Epithelial cell of proximal tubule (primary cell): ENCODE measurements at places on chromosomes 4 and X. TPM values are rescaled to one million over a fixed set of nuclear protein-coding genes. Genes with fewer than 3 reads are reported as not detected.

DNA sequence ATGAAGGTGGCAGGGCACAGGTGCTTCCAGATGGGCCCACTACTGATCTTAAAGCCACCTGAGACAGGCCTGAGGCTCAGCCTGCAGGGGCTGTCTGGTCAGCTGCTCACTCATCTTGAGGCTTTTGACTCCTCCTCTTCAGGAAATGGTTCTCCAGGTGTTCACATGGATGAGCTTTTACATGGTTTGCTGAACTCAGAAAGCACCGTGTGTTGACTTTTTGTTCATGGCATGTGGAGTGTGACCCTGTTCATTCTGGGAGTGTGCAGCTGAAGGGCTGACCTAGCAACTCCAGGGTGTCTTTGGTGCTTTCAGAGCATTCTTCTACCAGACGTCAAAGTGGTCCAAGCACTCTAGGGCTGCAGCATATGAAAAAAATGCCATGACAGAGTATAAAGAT, 111.1 kb downstream of the CCNG2 start:
- no peak for DNase-seq

DNA sequence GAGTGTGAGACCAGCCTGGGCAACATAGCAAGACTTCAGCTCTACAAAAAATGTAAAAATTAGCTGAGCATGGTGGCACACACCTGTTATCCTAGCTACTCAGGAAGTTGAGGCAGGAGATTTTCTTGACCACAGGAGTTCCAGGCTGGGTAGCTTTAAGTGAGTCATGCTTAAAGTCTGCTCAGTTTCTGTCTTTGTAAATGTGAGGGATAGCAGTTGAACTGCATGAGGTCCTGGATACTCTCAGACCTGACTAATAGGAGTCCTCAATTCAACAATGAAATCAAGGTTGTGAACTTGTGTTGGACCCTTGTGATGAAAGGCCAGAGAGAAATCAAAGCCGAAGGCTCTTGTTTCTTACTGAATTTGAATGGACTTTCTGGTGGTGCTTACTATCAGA, 45.2 kb downstream of the STARD8 start:
- no peak for DNase-seq

GRCh38 chr4:167168611-167169010, 65.7 kb downstream of the SPOCK3 start:
- DNase-seq = no peak

CXCL1 gene
- 100 and 158 TPM in 2 replicates for total RNA-seq

MND1 gene
- 15.2 and 30.0 TPM in 2 replicates for total RNA-seq

- peak; percentile 98 for DNase-seq
Measured at GRCh38 chr4:19776021-19776459, 475.7 kb upstream of the SLIT2 start.

DNA sequence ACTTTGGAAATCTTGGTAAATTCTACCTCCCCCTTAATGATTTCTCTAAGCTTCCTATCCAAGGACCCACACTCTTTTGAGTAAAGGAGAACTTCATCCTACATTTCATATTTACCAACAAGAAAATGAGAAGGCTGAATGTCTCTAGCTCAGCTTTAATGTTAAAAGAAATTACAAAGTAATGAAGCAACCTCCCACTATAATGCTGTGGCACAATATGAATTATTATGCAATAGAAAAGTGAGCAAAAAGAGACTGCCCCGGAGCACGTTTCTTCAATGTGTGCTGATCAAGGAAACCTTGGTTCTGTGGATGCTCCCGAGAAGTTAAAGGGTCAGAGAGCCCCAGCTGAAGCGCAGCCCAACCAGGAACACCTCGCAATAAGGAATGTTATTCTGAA, 9.1 kb upstream of the TBC1D1 start:
- no peak for DNase-seq

DNA sequence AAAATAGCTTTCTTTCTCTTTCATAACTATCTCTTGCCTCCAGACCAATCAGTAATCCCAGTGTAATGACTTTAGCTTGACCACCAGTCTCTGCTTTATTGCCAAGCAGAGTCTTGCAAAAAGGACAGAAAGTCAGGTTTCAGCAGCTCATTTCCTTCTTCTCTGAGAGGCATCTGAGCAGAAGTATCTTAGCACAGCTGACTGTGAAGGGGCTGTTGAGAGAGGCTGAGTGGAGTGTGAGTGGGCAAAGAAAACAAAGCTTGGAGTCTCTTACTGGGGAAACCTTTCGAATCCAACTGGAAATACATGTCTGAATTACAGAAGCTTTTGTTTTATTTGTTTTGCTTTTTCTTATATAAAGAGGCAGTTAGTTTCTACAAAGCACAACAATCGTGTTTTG, 170.3 kb upstream of the IGFBP7 start:
- DNase-seq = no peak

- DNase-seq = no peak
Measured at GRCh38 chr4:42560467-42560861, 96.4 kb downstream of the ATP8A1 start.

DNA sequence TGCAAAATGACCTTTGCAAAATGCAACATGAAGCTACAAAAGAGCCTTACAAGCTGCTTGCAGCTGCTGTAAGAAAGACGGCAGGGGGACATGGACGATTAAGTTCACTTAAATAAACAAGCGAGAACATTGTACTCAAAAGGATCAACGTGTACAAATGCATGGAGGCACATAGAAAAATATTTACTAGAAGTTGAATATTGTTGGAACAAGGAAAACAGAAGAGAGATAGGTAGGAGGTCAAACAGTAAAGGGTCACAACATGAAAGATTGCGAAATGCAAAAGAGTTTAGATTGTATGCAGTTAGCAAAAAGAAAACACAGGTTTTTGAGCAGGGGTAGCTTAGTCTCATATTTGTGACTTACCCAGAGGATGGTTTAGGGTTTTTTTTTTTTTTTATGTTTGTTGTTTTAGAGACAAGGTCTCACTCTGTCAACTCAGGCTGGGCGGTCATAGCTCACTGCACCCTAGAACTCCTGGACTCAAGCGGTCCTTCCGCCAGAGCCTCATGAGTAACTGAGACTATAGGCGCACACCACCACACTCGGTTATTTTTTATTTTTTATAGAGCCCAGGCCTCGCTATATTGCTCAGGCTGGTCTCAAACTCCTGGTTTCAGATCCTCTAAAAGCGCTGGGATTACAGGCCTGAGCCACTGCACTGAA, 1.4 kb upstream of the PHF8 start:
- peak; percentile 49 for DNase-seq

- no peak for DNase-seq
Measured at GRCh38 chr4:168613869-168614268, 117.0 kb downstream of the PALLD start.

GRCh38 chrX:155673338-155673737, 60.6 kb upstream of the TMLHE start:
- no peak for DNase-seq

GRCh38 chr4:142579443-142579842, 266.7 kb downstream of the INPP4B start:
- DNase-seq = no peak

DNA sequence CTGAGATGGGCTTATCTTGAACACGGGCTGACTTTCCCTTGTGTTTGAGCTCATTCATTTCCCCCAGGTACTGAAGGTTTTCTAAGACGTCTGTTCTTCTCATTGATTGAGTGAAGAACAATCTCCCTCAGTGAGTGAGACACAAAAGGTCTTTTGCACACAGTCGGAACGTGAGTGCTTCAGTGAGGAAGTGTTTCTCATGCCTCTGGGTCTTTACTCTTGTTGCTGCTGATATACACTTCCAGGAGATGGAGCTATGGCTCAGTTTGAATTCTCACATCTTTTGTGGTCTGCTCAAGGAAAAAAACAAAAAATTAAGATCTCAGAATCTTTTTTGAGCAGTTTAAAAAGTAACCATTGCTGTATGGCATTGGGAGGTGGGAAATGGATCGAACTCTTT, 981.9 kb upstream of the TENM3 start:
- DNase-seq = no peak

AFAP1 gene
- total RNA-seq = 24.3 and 26.2 TPM in 2 replicates

- no peak for DNase-seq
Measured at GRCh38 chr4:100926039-100926717, 408.4 kb upstream of the EMCN start.

ALG13 gene
- total RNA-seq = 26.1 and 49.1 TPM in 2 replicates

FAM53A gene
- total RNA-seq = 2.1 and 2.5 TPM in 2 replicates

DNA sequence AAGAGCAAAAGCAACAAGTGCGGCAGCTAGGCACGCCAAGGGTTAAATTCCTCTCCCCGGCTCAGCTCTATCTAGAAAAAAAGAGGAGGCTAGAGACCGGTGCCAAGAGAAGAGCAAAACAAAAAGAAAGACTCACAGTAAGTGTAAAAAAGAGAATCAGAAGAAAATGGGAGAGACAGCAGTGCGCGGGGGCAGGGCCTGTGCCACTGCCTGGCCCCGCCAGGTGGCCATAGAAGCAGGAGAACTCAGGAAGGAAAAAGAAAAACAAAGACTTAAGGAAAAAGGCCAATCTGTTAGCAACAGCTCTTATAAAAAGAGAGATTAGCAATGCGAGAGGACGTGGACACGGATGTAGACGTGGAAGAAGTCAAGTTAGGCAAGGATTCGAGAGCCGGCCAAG, 3.2 kb downstream of the ACOX3 start:
- DNase-seq = no peak

RBM46 gene
- 0.40 and 0.43 TPM in 2 replicates for total RNA-seq

- DNase-seq = no peak
Measured at GRCh38 chr4:82713856-82714255, 84.7 kb downstream of the SCD5 start.

DNA sequence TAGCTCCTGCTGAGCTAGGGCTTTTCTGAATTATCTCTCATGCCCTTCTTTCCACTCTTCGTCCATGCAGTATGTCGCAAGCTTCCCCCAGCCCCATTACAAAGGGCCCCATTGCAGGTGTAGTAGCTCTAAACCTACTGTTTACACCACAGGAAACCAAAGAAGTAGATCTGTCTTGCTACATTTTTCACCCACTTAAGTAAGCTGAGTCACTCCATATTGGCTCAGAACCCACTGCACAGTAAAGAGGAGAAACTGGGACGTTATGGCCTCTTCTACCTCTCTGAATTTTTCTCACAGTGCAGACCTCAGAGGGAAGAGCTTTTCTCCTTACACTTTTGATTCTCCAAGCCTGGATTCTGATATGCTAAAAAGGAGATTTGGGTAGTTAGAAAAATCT, 200.2 kb downstream of the SMARCA1 start:
- no peak for DNase-seq

DNA sequence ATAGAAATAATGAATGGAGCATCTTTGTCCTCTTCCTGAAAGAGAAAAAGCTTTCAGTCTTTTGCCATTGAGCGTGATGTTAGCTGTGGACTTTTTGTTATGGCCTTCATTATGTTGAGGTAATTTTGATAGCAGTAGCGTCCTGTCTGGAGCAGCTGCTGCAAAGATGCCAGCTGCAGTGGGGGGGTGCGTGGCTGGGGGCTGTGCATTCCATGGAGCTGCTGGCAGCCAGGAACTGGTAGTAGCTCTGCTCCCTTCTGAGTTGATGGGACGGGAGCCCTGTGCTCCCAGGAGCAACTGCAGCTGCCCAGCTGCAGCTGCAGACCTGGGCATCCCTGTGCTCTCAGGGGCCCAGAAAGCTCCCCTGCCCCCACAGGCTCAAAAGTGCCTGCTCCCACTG, 50.4 kb downstream of the CCDC160 start:
- no peak for DNase-seq

DNA sequence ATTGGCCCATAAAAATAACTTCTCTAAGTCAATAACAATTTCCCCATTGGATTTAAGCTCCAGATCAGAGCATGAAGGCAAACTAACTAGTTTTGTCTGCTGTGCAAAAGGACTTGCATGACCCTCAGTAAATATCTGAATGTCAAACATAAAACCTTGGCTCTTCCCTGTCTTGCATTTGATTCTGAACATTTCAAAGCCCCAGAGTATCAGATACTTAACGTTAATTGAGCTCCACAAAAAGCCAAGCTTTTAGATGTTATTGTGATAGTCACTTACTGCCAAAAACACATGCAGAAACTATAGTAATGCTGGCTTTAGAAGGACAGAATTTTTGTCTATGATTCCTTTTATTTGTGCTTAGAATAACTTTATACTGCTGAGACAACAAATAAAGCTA, 664.2 kb downstream of the ADGRL3 start:
- no peak for DNase-seq

GRCh38 chr4:145951931-145952330, 13.3 kb upstream of the ZNF827 start:
- no peak for DNase-seq

DNA sequence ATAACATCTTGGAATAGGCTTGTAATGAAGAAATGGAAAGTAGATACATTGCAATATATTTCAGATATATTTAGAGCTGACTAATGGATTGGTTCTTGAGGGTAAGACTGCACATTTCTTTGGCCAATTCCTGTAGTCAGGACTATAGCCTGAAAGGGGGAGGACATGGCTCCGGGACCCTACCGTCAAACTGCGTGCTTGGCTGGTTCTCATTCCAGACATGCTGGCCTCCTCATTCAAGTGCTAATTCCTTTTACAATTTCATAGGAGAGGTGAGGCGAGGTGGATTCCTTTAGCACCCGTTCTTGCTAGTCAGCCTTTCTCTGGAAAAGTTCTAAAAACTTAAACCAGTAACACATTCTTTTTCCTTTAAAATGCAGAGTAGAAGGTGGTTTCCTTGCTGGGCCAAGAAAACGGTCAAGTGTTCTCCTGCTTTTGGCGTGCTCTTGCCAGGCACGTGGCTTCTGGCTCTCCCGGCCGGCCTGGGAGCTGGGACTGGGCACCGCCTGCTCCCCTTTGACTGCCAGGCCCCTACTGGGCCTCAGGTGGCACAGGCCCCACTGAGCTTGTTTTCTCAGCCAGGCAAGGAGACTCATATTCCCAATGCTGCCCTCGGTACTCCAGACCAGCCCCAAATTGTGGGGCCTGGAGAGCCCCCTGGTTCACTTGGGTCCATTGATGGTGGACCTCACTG, 167.2 kb downstream of the STK32B start:
- no peak for DNase-seq

DNA sequence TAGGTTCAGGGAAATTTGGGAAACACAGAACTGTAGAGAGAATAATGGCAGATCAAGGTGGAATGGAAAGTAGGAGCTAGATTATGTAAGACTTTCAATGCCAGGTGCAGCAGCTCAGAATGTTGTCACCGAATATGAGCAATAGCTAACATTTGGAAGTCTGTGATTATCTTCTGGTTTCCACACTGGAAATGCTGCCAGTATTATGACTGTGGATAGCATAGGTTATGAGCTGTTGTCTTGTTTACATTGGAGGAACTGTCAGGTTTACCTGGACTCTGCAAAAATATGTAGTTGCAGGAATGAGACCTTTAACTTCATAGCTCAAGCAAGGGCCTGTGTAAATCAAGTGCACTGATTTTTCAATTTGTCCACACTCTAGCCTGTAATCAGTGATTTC, 26.0 kb upstream of the TAF9B start:
- DNase-seq = no peak

DNA sequence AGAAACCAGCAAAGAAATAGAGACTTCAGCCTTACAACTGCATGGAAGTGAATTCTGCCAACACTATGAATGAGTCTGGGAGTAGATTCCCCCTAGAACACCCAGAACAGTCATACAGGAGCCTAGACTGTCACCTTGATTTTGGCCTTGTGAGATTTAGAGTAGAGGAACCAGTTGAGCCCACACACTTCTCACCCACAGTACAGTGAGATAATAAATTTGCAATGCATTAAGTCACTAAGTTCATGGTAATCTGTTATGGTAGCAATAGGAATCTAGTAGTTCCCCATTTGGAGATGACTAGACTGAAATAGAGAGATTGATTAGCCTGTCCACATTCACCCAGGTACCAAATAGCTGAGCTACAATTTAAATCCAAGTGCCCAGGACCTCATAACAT, 59.0 kb downstream of the FAM13A start:
- DNase-seq = no peak

ITGB1BP2 gene
- 0.29 and 0.52 TPM in 2 replicates for total RNA-seq

ZNF827 gene
- 14.1 and 17.4 TPM in 2 replicates for total RNA-seq

GRCh38 chrX:5957506-5957905, 271.2 kb downstream of the NLGN4X start:
- no peak for DNase-seq

GABRB1 gene
- 0.14 and 0.29 TPM in 2 replicates for total RNA-seq

GRCh38 chrX:82757614-82758013, 750.5 kb upstream of the POU3F4 start:
- DNase-seq = no peak
